PC-3 (cell line): ENCODE measurements at places on chromosomes 6 and 20. TPM values are rescaled to one million over a fixed set of nuclear protein-coding genes. Genes with fewer than 3 reads are reported as not detected.
A peak's percentile ranks its signal among the peaks of the same experiment; 100 is the strongest.

RAB44 gene
- not detected in 2 replicates for total RNA-seq

NFATC2 gene
- total RNA-seq = 12.4 and 12.9 TPM in 2 replicates

TTI1 gene
- 21.8 and 23.2 TPM in 2 replicates for total RNA-seq

- DNase-seq = no peak
- H3K4me1 ChIP-seq = peaks cover 20% of the 10 kb centered on the region
- no peaks in the 10 kb centered on the region for H3K27me3 ChIP-seq
- H3K36me3 ChIP-seq = no peaks in the 10 kb centered on the region
Measured at GRCh38 chr6:5567352-5567751, 306.0 kb downstream of the FARS2 start.

DNA sequence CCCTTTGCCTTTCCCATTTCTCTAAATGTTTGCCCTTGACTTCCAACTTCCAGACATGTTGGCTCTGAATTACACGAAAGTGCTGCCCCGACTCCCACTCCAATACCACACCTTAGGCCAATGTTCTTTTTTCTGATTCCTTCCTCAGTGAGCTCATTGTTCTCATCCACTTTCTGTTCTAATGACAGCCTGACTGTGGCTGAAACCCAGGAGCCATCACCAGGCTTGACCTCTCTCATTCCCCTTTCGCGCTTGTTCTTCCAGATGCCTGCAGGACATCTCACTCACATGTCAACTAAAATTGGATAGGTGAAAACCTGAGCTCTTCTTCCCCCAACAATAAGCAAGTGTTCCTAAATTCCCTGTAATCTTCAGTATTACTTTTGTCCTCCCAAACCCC is 40.4 kb downstream of the PTPRK start:
- no peak overlapping the region for H3K4me3 ChIP-seq
- H3K27ac ChIP-seq = no peak overlapping the region
- H3K27me3 ChIP-seq = no peaks in the 10 kb centered on the region
- H3K4me1 ChIP-seq = no peaks in the 10 kb centered on the region

DNA sequence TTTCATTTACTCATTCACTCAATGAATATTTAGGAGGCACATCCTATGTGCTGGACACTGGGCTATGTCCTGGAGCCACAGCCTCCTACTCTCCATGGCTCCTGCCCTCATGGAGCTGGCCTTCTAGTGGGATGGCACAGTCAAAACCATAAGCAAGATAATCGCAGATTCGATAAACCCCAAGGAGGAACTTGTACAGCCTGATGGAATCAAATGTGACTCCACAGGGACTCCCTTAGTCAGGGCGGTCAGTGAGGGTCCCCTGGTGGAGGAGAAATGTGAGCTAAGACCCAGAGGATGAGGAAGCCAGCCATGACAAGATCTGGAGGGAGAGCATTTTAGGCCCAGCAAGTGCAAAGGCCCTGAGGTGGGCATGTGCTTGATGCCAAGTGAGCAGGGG is 211.9 kb downstream of the PREX1 start:
- H3K4me1 ChIP-seq = peaks cover 16% of the 10 kb centered on the region
- no peak overlapping the region for H3K27ac ChIP-seq
- no peak for DNase-seq
- H3K27me3 ChIP-seq = peaks cover 29% of the 10 kb centered on the region
- no peak overlapping the region for H3K4me3 ChIP-seq

GRCh38 chr20:19121463-19121862 is 91.0 kb upstream of the SLC24A3 start:
- H3K36me3 ChIP-seq = no peaks in the 10 kb centered on the region
- H3K4me3 ChIP-seq = no peak overlapping the region
- H3K27ac ChIP-seq = no peak overlapping the region
- peaks cover 11% of the 10 kb centered on the region for H3K27me3 ChIP-seq
- no peak for DNase-seq
- no peaks in the 10 kb centered on the region for H3K4me1 ChIP-seq

GRCh38 chr6:160996131-160996601 is 4.6 kb downstream of the MAP3K4 start:
- peak overlapping the region; percentile 23; the same call in 1 of the 2 replicates for H3K4me3 ChIP-seq
- DNase-seq = peak; percentile 64
- H3K4me1 ChIP-seq = peaks cover 13% of the 10 kb centered on the region

DNA sequence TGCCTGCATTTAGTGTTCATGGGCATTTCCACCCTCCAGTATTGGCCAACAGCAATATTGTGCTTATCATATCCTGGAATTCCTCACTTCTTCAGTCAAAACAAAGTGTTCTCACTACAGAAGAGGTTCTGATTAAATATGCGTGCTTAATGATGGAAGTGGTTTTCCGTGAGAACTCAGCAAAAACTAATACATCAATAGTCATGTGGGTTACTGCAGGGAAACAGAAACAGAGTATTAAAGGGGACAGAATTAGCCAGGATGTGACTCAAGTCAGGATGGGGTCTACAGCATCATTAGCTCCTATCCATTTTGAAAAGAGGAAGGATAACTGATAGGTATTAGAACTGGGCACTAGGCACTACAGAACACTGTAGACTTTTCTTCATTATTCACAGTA is 384.6 kb downstream of the CDKAL1 start:
- H3K27ac ChIP-seq = no peak overlapping the region
- DNase-seq = no peak
- no peaks in the 10 kb centered on the region for H3K27me3 ChIP-seq
- H3K4me3 ChIP-seq = no peak overlapping the region

DNA sequence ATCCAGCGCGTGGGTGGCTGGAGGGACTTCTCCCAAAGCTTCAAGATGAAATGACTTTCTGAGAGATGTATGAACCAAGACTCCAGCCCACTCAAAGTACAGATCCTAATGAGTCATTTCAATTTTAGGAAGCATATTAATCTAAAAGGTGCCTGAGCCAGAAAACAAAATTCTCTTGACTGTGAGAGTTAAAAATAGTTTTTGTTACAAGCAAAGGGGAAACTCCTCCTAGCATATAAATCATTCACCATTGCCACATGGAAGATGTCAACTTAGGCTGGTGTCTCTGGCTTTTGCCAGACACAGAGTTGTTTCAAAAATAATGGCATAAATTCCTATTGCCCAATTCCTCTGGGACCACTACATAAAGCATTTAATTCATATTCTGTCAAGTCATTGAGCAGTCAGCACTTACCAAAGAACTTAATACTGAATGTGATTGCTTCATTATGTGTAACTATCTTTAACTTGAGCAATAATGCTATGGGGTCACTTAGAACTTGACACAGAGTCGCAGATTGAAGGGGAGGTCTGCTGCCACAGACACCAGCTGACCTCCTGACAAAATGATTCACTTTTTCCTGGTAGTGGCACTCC is 280.6 kb downstream of the SLC35F1 start:
- no peaks in the 10 kb centered on the region for H3K36me3 ChIP-seq
- DNase-seq = no peak
- no peaks in the 10 kb centered on the region for H3K4me1 ChIP-seq
